Hepatic stellate cell (primary cell): ENCODE measurements at places on chromosomes 4 and X.
A peak's percentile ranks its signal among the peaks of the same experiment; 100 is the strongest.

GRCh38 chrX:7154041-7154597, 6.2 kb upstream of the PUDP start:
- no peak for DNase-seq

DNA sequence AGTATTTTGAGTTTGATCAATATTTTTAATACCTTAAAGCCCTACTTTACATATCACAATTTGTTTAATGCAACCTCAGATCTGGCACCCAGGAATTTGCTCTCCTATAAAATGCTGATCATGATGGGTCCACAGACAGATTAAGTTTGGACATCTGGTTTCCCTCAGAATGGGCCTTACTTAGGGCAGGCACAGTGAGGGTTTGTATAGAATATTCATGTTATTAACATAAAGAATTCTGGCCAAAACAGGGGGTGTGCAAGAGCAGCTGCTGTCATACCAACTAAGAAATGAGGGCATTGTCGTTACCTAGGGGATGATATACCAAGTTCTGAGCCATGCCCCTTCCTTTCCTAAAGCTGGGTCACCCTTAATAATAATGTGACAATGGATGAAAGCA, 37.5 kb upstream of the CENPU start:
- DNase-seq, result no peak

DNA sequence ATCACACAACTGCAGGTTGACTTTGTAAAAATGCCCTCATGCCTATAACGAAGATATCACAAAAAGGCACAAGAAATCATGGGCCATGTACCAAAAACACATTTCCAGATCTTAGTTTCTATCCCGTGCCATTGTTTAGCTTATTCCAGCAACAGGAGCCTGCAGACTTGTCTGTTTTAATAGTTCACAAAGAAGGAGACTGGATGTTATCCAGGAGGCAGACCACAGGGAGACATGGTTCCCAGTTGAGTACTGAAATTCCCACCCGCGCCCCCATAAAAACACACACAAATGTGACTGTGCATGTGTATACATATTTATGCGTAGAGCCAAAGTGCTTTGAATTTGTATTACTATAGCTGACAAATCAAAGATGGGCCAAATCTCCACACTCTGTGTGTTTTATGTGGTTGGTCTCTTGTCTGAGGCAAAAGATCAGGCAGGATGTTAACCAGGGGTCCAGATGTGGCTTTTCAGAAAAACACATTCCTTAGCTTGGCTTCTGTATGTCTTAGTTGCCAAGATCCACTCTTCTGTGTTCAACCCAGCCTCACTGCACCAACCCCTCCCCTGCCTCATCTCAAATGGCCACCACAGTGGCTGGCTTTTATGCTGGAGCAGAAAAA, 469.2 kb upstream of the DIPK2B start:
- no peak for DNase-seq

DNA sequence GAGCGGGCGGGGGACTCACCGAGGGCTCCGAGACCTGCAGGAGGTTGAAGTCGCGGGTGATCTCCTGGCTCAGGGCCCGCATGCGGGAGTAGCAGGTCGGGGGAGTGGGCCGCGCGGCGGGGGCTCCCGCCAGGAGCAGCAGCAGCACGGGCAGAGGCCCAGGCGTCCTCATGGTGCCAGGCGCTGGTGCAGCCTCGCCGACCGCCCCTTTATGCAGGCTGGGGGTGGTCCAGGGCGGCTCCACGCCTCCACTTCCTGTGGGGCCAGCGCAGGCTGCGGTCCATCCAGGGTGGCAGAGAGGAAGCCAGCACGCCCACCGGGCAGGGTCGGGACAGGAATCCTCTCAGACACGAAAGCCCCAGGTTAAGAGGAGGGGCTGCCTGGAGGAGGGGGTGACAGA, at the start of gene CYTL1:
Gene CYTL1 (minus strand): TSS at position 185 of the 400 bp plus-strand sequence. CDS start 13 bp downstream, at position 172.
- DNase-seq, result no peak

DNA sequence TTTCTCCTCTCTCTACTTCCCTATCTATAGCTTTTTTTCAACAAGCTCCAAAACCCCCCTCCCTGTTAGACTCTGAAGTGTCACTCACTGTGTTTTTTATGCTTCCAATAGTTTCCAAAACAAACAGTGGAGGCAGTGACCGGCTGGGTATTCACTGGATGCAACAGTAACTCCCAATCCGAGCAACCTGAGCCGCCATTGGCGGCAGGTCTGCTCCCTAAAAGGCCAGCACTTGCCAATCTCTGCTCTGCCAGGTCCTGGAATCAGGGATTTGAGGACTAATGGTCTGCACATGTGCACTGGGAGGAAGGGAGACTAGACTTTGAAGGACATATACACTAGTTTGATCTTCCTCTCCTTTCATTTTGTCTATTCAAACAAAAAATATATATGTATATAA, 7.1 kb downstream of the TBX22 start:
- DNase-seq, result no peak

DNA sequence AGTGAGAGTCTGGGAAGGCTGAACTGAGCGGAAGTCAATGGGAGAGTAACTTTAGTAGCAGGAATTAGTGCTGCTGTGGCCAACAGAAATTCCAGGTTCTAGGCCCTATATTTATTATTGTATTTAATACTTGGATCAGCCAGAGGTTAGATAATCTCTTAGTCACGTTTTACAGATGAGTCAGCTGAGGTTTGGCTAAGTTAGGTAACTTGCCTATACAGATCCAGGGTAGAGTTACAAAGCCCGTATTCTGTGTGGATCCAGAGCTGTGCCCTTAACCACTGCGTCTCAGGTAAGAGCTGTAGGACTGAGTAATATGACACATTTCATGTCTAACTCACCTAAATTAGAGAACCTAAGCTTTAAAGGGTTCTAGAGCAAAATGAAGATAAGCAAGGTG, 20.5 kb downstream of the PSMD10 start:
- no peak for DNase-seq

DNA sequence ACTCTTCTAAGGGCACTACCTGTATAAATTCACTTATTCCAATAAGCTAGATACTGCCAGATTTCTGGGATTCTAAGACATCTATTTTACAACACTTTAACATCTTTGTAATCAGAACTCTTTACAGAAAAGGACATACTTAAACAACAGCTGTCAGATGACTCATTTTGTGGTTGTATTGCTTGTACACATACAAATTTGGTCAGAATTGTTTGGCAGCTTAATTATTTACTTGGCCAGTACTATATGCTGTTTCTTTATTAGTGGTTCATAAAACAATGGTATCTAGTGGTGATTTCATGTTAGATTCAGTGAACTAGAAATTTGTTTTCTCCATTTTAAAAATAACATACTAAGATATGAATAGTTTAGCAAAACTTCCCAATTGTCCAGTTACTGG, 27.2 kb downstream of the PALLD start:
- DNase-seq, result no peak

GRCh38 chr4:184097241-184097605, 120.5 kb downstream of the ENPP6 start:
- DNase-seq, result no peak

DNA sequence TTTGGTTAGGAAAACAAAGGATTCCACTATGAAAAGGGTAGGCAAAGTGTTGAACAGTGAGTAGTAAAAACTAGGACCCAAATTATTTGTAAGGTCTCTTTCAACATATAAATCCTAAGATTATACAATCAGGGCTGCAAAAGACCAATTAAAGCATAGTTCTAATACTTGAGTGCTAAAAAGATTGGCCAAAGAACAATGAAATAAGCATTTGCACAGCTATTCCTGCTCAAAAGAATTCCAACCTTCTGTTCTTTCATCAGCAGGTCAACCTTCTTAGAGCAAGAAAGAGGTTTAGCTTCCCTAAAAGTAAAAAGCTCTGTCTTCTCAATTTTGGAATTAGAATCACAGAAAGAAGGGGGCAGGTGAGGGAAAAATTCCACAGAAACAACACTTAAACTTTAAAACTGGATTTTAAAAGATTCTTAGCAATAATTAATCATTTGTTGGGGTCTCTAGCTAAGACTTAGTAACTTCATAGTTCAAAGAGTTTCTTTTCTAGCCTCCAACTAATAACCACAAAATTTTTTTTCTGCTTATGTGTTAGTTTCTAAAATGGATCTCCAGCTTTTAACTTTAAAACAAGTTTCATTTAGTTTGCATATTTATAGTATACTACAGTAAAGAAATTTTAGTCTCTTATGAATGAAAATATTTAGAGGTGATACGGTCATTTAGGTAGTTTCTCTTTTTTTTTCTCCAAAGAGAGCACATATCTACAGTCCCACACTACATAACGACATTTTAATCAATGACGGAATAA, 16.3 kb downstream of the TSPAN5 start:
- no peak for DNase-seq

DNA sequence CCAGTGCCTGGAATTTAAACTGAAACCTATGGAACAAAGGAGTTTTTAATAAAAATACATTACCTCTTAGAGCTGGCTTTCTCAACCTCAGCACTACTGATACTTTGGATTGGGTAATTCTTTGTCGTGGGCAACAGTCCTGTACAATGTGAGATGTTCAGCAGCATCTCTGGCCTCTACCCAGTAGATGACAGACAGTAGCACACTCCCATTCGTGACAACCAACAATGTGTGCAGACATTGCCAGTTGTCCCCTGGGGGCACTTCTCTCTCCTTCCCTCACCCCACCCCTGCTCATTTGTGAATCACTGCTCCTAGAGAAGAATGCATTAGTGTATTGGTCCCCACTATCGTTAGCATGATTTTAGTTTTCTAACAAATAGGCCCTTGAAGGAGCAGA, 16.2 kb downstream of the GPAT3 start:
- peak; percentile 21 for DNase-seq

GRCh38 chrX:107522901-107523300, 73.4 kb downstream of the FRMPD3 start:
- no peak for DNase-seq

- DNase-seq, result peak; percentile 62
Observed at GRCh38 chrX:136168929-136169735, 21.8 kb downstream of the FHL1 start.

- DNase-seq, result no peak
Observed at GRCh38 chr4:35760807-35761206, 483.5 kb downstream of the ARAP2 start.

- no peak for DNase-seq
Observed at GRCh38 chr4:179097741-179098140, 1655.5 kb upstream of the AGA start.

DNA sequence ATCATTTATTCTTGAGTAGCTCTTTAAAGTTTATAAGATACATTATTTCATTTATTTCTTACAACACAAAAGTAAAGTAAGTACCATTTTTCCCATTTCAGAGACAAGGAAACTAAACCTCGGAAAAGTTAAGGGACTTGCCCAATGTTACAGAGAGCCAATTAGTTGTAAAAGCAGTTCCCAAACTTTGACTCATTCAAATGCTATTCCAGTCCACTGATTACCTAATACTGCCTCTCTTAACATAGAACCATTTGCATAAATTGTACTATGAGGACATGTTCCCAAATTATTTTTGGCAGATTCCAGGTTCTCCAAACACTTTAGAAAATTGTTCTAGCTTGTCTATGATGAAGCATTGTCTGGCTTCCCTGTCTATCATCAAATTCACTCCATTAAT, 45.6 kb upstream of the GRIA3 start:
- no peak for DNase-seq

GRCh38 chrX:17590892-17591740, 146.2 kb upstream of the SCML1 start:
- no peak for DNase-seq

DNA sequence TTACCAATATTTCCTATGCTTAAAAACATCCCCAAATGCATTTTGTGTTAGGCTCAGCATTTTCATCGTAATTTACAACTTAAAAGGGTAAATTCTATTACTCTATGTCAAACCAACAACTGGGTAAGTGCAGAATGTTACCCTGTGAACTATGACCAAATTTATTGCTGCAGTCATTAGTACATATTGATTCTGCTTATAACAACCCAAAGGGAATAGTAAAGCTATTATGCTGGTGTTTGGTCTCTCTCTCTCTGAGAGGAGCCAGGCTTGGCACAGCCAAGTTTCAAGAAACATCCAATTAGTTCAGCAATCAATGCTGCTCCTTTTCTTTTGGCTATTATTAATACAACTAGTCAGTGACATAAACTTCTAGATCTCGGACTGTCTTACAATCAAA, 747.7 kb downstream of the CENPC start:
- no peak for DNase-seq
